Calu3 (cell line): ENCODE measurements at places on chromosomes 4 and X. TPM values are rescaled to one million over a fixed set of nuclear protein-coding genes. Genes with fewer than 3 reads are reported as not detected.

RRH gene
- total RNA-seq, result 0.33 and 0.34 TPM in 2 replicates

ERCC6L gene
- 11.0 and 11.3 TPM in 2 replicates for total RNA-seq

NPNT gene
- 88.5 and 90.1 TPM in 2 replicates for total RNA-seq

DNA sequence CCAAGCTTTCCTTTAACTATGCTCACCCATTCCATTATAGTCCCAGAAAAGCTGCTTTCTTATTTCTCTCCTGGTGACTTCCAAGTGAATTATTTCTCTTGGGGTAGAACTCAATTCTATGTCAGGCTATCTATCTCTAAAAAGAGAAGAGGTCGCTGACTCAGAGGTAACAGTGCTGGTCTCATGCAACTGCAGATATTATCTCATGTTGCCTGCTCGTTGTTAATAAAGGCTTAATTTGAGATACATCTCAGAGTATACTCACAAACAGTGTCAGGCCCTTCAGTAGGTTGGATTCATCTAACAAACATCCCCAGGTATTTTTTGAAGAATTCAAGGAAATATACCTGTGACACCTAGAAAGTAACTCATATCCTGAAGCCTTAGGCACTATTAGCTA, 2.7 kb downstream of the TMEM154 start:
- DNase-seq, result no peak

DNA sequence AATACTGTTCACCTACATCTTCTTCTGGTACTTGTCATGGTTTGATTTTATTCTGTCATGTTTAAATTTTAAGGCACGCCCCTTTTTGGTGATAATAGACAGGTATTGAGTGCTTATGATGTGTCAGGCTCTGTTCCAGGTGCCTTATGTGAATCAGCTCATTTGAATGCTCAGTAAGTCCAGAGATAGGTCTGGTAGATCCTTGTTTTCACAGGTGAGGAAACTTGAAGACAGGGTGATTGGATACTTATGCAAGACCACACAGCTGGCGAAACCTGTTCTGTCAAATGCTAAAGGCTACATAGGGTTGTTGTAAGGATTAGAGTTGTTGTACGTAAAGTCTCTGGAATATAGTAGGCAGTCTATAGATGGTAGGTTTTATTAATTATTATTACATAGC, 9.6 kb upstream of the SLC25A14 start:
- DNase-seq, result no peak

GRCh38 chr4:2843941-2844584, 419 bp downstream of the ADD1 start:
- DNase-seq, result peak; percentile 27
